ENCODE measurements at places on chromosomes 6 and 20. TPM values are rescaled to one million over a fixed set of nuclear protein-coding genes. Genes with fewer than 3 reads are reported as not detected.

Gene ZSCAN12
- 0.99 TPM for polyA plus RNA-seq

Gene LAMP5
- polyA plus RNA-seq = 0.01 TPM

Gene ISM1
- 1.5 TPM for polyA plus RNA-seq

Gene HLA-DMB
- 2.5 TPM for polyA plus RNA-seq

Gene TRIM15
- polyA plus RNA-seq = not detected

Gene PRDM13
- polyA plus RNA-seq = 0.01 TPM

Gene SLC17A2
- not detected for polyA plus RNA-seq

Gene SNAP25
- 0.12 TPM for polyA plus RNA-seq

Gene ARG1
- 0.45 TPM for polyA plus RNA-seq

Gene EDN1
- 2.2 TPM for polyA plus RNA-seq

Gene KIFC1
- polyA plus RNA-seq = 12.5 TPM

Gene APCDD1L
- polyA plus RNA-seq = 0.06 TPM

Gene TBC1D32
- polyA plus RNA-seq = 1.2 TPM

Gene C6orf52
- polyA plus RNA-seq = not detected

Gene CCM2L
- polyA plus RNA-seq = 1.8 TPM

Gene PLEKHG1
- 8.1 TPM for polyA plus RNA-seq

Gene NRSN1
- polyA plus RNA-seq = 0.04 TPM

Gene MAPK13
- 91.8 TPM for polyA plus RNA-seq

Gene WFDC6
- polyA plus RNA-seq = not detected

Gene IYD
- not detected for polyA plus RNA-seq
